ENCODE measurements at places on chromosomes 6 and 20.

DNA sequence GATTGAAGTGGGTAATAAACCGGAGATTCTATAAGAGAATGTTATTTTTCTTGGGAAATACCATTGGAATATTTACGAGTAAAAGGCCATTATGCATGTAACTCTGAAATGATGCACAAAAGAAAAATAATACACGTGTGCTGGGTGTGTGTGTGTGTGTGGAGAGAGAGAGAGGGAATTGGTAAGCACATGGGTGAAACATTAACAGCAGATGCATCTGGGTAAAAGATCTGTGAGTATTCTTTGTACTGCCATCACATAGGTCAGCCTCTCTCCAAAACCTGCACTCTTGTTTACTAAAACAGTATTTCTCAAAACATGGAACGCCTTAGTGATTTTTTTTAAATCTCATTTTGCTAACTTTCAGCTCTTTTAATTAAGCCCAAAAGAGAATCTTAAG lies 28.9 kb downstream of the EYA2 start:
- DNase-seq: no peak

GRCh38 chr6:170130771-170131241 lies 160.1 kb downstream of the DLL1 start:
- no peak for DNase-seq

- DNase-seq: no peak
These were observed 191.8 kb downstream of the TMEM200A start for GRCh38 chr6:130557481-130558112.

DNA sequence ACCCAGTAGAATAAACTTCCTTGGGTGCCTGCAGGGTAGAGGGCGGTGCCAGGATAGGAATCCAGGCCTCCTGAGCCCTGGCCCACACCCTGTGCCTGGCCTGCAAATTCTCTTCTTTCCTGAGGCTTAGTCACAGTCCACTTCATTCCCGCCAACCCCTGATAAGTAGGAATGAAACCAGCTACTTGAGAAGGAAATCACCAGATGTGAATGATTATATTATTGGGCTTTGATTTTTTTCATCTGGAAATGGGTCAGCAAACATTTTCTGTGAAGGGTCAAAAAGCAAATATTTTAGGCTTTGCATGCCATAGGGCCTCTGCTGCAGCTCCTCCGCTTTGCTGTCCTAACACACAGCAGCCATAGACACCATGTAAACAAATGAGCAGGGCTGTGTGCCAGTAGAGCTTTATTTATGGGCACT lies 50.2 kb downstream of the STK35 start:
- no peak for DNase-seq

DNA sequence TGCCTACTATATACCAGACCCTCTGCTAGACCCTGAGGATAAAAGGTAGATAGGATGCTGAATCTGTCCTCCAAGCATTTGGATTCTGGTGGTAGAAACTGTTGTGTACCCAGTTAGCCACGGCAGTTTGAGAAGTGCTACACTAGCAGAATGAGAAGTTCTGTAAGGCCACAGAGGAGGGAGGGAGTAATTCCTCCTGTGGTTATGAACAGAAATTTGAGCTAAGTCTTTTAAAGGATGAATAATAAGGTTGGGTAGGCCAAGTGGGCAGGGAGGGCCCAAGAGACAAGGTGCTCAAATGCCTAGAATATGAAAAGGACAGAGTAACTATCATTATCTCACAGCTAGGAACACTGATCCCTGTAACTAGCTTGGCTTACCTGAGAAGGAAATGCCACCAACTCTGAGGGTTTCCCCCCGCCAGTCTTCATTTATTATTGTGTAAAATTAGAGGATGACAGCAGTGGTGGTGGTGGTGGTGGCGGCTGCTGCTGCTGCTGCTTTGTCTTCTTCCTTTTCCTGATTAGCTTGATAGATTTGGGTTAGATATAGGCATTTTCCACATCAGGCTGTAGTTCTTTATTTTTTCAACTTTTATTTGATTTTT lies 243.3 kb downstream of the PRL start:
- no peak for DNase-seq
